ENCODE measurements at places on chromosomes 1 and 21. TPM values are rescaled to one million over a fixed set of nuclear protein-coding genes. Genes with fewer than 3 reads are reported as not detected.

- no peaks in the 10 kb centered on the region for H3K27me3 ChIP-seq
- H3K4me1 ChIP-seq = no peaks in the 10 kb centered on the region
- no peaks in the 10 kb centered on the region for H3K36me3 ChIP-seq
- no peak overlapping the region for H3K27ac ChIP-seq
- no peak for DNase-seq
- no peak overlapping the region for H3K4me3 ChIP-seq
Observed at GRCh38 chr1:59107516-59107915, 189.4 kb upstream of the FGGY start.

- H3K4me1 ChIP-seq = peaks cover 19% of the 10 kb centered on the region
- peaks cover 21% of the 10 kb centered on the region for H3K27me3 ChIP-seq
- DNase-seq = no peak
- no peaks in the 10 kb centered on the region for H3K36me3 ChIP-seq
- no peak overlapping the region for H3K4me3 ChIP-seq
- H3K27ac ChIP-seq = no peak overlapping the region
Observed at GRCh38 chr1:225813214-225813964, 3.5 kb downstream of the EPHX1 start.

- H3K27me3 ChIP-seq = no peaks in the 10 kb centered on the region
- no peaks in the 10 kb centered on the region for H3K4me1 ChIP-seq
- no peak overlapping the region for H3K4me3 ChIP-seq
Observed at GRCh38 chr1:220974431-220974830, 95.2 kb downstream of the HLX start.

- no peak overlapping the region for H3K4me3 ChIP-seq
- DNase-seq = no peak
- H3K36me3 ChIP-seq = peaks cover 41% of the 10 kb centered on the region
- peaks cover 8% of the 10 kb centered on the region for H3K4me1 ChIP-seq
Observed at GRCh38 chr1:88730995-88731394, 46.9 kb downstream of the PKN2 start.

- H3K36me3 ChIP-seq = peaks cover 29% of the 10 kb centered on the region
- no peak for DNase-seq
- H3K27ac ChIP-seq = peak overlapping the region; percentile 81
- H3K27me3 ChIP-seq = no peaks in the 10 kb centered on the region
Observed at GRCh38 chr1:8937701-8938100, 8.0 kb upstream of the CA6 start.

GRCh38 chr1:167173516-167174184 lies 47.0 kb upstream of the POU2F1 start:
- DNase-seq = no peak
- H3K27ac ChIP-seq = no peak overlapping the region
- no peak overlapping the region for H3K4me3 ChIP-seq
- no peaks in the 10 kb centered on the region for H3K36me3 ChIP-seq

DNA sequence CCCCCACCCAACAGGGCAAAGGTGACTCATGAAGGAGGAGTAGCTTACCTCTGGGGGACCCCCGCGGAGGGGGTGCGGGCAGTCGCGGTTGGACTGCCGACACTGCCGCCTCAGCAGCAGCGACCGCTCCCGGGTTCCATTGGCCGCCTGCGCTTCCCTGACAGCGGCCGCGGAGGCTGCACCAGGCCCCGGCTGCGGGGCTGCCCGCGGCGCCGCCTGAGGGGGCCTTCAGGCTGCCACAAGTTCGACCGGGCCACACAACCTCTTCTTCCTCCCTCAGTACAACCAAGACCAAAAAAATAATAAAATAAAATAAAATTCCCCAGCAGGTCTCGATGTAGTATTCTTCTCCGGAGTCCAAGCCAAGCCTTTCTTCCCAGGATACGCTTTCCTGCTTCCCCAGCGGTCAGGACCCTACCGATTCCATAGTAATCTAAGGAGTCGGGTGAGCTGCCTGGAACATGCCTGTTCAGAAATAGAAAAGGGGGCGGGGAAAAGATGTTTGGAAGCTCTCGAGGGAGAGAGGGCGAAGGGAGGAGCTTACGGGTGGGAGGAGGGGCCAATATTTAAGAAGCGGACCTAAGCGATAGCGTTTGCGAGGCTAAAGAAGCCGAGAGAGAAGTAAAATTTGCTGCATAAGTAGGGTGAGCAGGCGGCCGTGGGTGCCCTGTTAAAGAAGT lies at the start of gene PI4KB:
TSS of gene PI4KB (minus strand) at position 194 of the 680 bp plus-strand sequence. CDS start 10,935 bp downstream, outside the sequence.
- H3K27ac ChIP-seq = peak within 1 kb of the TSS; percentile 93
- peaks cover 23% of the 10 kb centered on the region for H3K36me3 ChIP-seq
- peaks cover 34% of the 10 kb centered on the region for H3K4me1 ChIP-seq

DNA sequence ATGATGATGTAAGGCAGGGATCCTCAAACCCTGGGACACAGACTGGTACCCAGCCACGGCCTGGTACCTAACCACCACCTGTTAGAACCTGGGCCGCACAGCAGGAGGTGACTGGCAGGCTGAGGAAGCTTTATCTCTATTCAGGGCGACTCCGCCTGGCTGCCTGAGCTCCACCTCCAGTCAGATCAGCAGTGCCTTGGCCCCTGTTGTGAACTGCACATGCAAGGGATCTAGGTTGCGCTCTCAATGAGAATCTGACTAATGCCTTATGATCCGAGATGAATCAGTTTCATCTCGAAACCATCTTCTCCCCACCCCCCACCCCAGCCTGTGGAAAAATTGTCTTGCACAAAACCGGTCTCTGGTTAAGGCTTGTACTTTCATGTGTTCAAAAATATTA lies 4.2 kb downstream of the RNPC3 start:
- H3K36me3 ChIP-seq = peaks cover 48% of the 10 kb centered on the region
- peak; percentile 42 for DNase-seq
- no peak overlapping the region for H3K4me3 ChIP-seq

Gene SPATA45
- not detected for total RNA-seq

- peaks cover 40% of the 10 kb centered on the region for H3K4me1 ChIP-seq
- peak overlapping the region; percentile 81 for H3K27ac ChIP-seq
- H3K27me3 ChIP-seq = no peaks in the 10 kb centered on the region
- no peaks in the 10 kb centered on the region for H3K36me3 ChIP-seq
- no peak for DNase-seq
Observed at GRCh38 chr21:42063191-42063570, 7.9 kb upstream of the UMODL1 start.

GRCh38 chr1:211577277-211577818 lies 1.6 kb downstream of the SLC30A1 start:
- H3K27ac ChIP-seq = peak overlapping the region; percentile 90
- DNase-seq = no peak
- H3K4me3 ChIP-seq = peak overlapping the region; percentile 98
- H3K36me3 ChIP-seq = peaks cover 21% of the 10 kb centered on the region

DNA sequence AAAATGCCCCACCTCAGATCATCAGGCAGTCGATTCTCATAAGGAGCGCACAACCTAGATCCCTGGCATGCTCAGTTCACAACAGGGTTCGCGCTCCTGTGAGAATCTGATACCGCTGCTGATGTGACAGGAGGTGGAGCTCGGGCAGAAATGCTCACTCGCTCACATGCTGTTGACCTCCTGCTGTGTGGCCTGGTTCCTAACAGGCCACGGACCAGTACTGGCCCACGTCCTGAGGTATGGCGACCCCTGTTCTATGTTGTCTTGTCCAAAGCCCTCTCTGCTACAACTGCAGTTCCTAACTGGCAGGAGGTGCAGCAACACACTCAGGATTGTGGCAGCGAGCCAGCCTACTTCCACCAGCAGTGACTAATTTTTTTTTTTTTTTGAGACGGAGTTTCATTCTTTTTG lies 70.6 kb downstream of the CLSTN1 start:
- no peak overlapping the region for H3K27ac ChIP-seq
- peaks cover 31% of the 10 kb centered on the region for H3K36me3 ChIP-seq
- H3K27me3 ChIP-seq = no peaks in the 10 kb centered on the region
- no peak for DNase-seq
- peaks cover 2% of the 10 kb centered on the region for H3K4me1 ChIP-seq
- no peak overlapping the region for H3K4me3 ChIP-seq

- peaks cover 33% of the 10 kb centered on the region for H3K4me1 ChIP-seq
- H3K27me3 ChIP-seq = no peaks in the 10 kb centered on the region
- H3K27ac ChIP-seq = no peak overlapping the region
- DNase-seq = no peak
Observed at GRCh38 chr1:8667869-8668594, 149.4 kb downstream of the RERE start.

DNA sequence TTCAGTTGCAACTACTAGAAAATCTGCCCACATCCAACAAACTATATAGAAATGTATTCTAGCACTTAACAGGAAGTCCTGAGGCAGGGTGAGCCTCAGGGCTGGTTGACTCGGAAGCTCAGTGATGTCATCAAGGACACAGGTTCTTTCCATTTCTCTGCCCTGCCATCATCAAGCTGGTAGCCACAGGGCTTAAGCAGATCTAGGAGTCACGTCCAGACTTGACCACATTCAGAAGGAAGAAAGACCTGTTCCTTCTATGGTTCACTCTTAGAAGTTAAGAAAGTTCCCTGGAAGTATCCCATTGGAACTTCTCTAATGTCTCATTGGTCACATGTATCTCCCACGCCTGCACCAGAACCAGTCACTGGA lies 438.1 kb downstream of the PRDM2 start:
- H3K36me3 ChIP-seq = no peaks in the 10 kb centered on the region
- no peaks in the 10 kb centered on the region for H3K4me1 ChIP-seq
- H3K27me3 ChIP-seq = no peaks in the 10 kb centered on the region
- no peak overlapping the region for H3K27ac ChIP-seq
- no peak for DNase-seq

Gene SON
- 363 TPM for total RNA-seq

Gene RNU11
- not detected for total RNA-seq

- peak overlapping the region; percentile 61 for H3K4me3 ChIP-seq
- H3K36me3 ChIP-seq = peaks cover 6% of the 10 kb centered on the region
- H3K27me3 ChIP-seq = peaks cover 62% of the 10 kb centered on the region
- H3K4me1 ChIP-seq = peaks cover 38% of the 10 kb centered on the region
- H3K27ac ChIP-seq = no peak overlapping the region
- no peak for DNase-seq
Observed at GRCh38 chr1:224616756-224617409, 766 bp downstream of the CNIH3 start.

GRCh38 chr1:160244209-160244608 lies 18.1 kb downstream of the DCAF8 start:
- H3K27ac ChIP-seq = no peak overlapping the region
- no peak overlapping the region for H3K4me3 ChIP-seq
- no peaks in the 10 kb centered on the region for H3K27me3 ChIP-seq
- peaks cover 15% of the 10 kb centered on the region for H3K36me3 ChIP-seq

Gene RHEX
- not detected for total RNA-seq

- DNase-seq = no peak
- H3K36me3 ChIP-seq = no peaks in the 10 kb centered on the region
- H3K27ac ChIP-seq = no peak overlapping the region
- peaks cover 13% of the 10 kb centered on the region for H3K4me1 ChIP-seq
- H3K4me3 ChIP-seq = no peak overlapping the region
Observed at GRCh38 chr1:27652111-27652864, 17.3 kb upstream of the FGR start.

DNA sequence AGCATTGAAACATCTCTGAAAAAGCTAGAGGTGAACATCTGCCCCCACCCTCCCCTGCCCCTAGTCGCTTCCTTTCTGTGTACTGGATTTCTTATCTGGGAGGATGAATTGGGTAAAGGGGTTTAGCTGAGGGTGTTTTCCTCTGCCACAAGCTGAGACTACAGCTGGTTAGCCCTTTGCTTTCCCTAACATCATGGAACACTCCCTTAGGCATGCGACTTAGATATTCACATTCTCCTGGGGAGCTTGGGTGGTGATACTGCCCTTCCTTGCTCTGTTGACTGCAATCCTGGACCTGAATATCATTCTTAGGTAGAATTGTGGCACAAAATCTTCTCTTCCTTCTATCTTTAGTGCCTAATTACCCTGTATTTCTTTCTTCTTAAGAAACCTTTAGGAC lies 117.4 kb upstream of the KIAA0040 start:
- no peaks in the 10 kb centered on the region for H3K36me3 ChIP-seq
- H3K27ac ChIP-seq = no peak overlapping the region
- H3K27me3 ChIP-seq = peaks cover 15% of the 10 kb centered on the region
- H3K4me3 ChIP-seq = no peak overlapping the region
- H3K4me1 ChIP-seq = no peaks in the 10 kb centered on the region
- DNase-seq = no peak

- no peak overlapping the region for H3K4me3 ChIP-seq
- DNase-seq = no peak
- no peaks in the 10 kb centered on the region for H3K36me3 ChIP-seq
- H3K27ac ChIP-seq = no peak overlapping the region
- no peaks in the 10 kb centered on the region for H3K27me3 ChIP-seq
Observed at GRCh38 chr1:68221001-68221979, 11.0 kb downstream of the WLS start.

GRCh38 chr1:192260076-192260475 lies 56.7 kb upstream of the RGS21 start:
- H3K27me3 ChIP-seq = no peaks in the 10 kb centered on the region
- no peak for DNase-seq
- H3K36me3 ChIP-seq = no peaks in the 10 kb centered on the region
- H3K4me3 ChIP-seq = no peak overlapping the region
- H3K27ac ChIP-seq = no peak overlapping the region

Gene ST6GALNAC5
- not detected for total RNA-seq

DNA sequence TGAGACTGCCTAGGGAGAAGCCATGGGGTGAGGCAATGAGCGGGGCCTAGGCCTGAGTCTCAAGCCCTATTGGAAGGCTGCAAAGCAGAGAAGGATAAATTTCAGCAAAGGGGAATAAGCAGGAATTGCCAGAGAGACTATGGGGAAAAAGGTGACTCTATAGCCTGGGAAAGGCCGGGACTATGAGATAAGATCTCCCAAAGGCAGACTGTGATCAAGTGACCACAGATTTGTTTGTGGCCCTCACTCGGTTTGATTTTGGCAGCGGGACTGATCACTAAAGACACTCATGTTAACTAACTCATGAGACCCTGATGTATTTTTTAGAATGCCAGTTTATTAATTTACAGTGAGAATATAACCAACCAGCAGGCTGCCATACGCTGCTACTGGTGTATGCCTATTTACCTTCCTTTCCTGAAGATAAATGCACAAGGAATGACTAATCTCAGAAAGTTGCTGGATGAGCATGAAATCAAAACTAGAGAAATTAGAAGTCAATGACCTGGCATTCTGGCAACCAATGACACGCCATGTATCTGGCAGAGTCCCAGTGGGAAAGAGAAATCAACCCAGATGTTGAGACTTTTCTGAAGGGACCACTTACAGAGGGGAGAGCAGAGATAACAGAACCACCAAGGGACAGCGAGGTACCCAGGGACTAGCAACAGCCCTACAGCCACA lies 4.3 kb downstream of the HSF2BP start:
- no peak overlapping the region for H3K27ac ChIP-seq
- H3K27me3 ChIP-seq = no peaks in the 10 kb centered on the region
- H3K36me3 ChIP-seq = no peaks in the 10 kb centered on the region
- peaks cover 5% of the 10 kb centered on the region for H3K4me1 ChIP-seq
- H3K4me3 ChIP-seq = no peak overlapping the region
- DNase-seq = no peak

- H3K27me3 ChIP-seq = peaks cover 61% of the 10 kb centered on the region
- peaks cover 6% of the 10 kb centered on the region for H3K4me1 ChIP-seq
- no peak for DNase-seq
- H3K36me3 ChIP-seq = no peaks in the 10 kb centered on the region
- H3K4me3 ChIP-seq = peak within 1 kb of the TSS; percentile 53
Observed at GRCh38 chr1:196608390-196609369, at the start of gene KCNT2. KCNT2 (minus strand) TSS chr1:196608440; CDS start chr1:196608309, 131 bp downstream.

Gene LRRC53
- total RNA-seq = not detected

DNA sequence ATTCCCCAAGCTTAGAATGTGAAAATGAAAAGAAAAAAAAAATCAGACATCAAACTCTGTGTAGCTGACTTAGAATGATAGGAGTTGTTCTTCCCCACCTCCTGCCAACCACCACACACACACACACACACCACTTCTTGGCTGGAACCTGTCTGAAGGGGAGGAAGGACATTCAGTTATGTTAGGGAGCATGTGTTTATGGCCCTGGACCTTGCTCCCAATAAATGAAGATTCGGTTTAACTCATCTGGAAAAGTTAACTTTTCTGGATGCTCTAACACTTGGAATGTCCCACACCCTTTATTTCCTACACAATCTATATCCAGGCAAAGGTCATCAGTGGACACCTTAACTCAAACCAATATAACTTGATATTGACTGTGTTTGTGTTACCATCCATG lies 112.4 kb downstream of the DAB1 start:
- no peaks in the 10 kb centered on the region for H3K27me3 ChIP-seq
- no peak overlapping the region for H3K4me3 ChIP-seq

Data from activated CD8-positive, alpha-beta memory T cell treated with anti-CD3 and anti-CD28 coated beads, Interleukin-2, amount 10 ng/mL, durations not matched to agents 7 days and 5 days (primary cell).